Activated CD4-positive, alpha-beta T cell treated with anti-CD3 and anti-CD28 coated beads, Interleukin-2, amount 50 U/mL, for 1 hour (primary cell): ENCODE measurements at places on chromosomes 6 and 20.
A peak's percentile ranks its signal among the peaks of the same experiment; 100 is the strongest.

DNA sequence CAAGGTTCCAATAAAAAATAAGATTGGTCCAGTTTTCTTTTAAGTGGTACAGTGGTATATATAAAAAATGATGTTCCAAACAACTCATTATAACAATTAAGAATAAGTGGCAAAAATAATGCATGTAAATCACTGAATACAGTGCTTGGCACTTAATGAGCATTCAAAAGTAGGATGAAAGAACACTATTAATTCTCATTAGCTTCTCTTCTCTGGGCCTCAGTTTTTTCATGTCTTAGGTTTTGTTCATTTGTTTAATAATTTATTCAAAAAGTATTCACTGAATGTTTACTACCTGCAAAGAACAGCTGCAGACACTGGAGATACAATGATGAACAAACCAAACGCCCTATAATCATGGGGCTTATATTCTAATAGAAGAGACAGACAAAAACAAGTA is 21.1 kb downstream of the BCL2L1 start:
- no peak for DNase-seq

GRCh38 chr6:170345662-170346061 is 39.1 kb downstream of the FAM120B start:
- DNase-seq, result no peak

GRCh38 chr6:150271501-150272263 is 97.1 kb upstream of the IYD start:
- no peak for DNase-seq

DNA sequence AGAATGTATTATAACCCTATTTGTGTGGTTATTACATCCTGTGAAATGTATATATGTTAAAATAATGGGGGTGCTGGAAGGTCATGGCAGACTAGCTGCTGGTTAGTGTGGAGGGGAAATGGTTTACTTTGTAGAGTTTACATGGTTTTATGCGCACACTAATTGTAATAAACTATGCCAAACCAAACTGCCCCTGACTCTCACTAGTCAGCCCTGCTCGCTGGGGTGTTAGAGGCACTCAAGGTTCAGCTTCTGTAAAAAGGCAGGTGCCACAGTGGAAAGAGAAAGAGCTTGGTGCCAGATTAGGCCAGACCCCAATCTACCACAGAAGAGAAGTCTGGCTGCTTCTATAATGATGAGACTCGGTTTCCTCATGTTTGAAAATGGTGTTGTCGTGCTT is 52.7 kb downstream of the GOPC start:
- DNase-seq, result no peak

DNA sequence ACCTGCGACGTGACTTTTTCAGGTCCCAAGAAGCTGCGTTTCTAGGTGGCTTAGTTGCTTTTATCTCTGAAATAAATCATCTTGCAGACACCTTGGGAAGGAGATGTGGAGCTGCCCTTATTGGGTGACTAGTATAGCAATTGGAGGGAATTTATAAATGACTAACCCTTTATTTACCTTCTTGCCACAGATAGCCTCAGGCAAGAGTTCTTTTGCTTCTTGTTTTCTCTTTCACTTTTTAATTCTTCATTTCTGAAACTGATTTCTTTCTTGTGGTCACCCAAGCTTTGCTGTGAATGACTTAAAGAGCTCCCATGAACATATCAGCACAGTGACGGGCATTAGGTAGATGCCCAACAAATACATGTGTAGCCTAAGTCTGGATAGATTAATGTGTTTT is 3.0 kb downstream of the ADGRF4 start:
- no peak for DNase-seq

DNA sequence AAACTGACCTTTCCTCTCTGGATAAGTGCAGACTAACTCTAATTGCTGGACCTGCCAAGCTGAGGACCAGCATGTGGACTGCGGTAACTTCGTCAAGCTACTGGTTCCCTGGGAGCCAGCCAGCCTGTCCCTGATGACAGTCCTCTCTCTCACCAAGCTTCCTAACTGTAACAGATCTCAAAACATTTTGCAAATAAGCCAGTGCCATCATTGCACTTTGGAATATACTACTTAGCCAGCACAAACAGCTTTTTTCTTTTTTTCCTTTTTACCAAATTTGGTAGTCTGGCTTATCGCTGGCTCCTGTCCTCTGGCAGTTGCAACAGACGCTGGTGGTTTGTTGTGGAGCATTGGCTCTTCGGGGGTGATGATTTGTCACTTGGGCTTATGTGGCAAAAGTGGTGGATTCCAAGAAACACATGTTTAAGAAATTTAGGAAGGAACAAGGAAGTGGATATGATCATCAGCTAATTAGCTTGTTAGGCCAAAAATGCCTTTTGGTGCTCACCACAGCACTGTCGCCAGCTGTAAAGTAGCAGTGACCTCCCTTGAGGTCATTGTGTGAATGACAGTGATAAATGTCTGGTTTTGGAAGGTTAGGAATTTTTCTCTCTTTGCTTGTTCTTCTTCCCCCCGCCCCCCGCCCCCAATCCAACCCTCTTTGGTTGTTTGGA is 171.7 kb downstream of the CLIC5 start:
- no peak for DNase-seq

DNA sequence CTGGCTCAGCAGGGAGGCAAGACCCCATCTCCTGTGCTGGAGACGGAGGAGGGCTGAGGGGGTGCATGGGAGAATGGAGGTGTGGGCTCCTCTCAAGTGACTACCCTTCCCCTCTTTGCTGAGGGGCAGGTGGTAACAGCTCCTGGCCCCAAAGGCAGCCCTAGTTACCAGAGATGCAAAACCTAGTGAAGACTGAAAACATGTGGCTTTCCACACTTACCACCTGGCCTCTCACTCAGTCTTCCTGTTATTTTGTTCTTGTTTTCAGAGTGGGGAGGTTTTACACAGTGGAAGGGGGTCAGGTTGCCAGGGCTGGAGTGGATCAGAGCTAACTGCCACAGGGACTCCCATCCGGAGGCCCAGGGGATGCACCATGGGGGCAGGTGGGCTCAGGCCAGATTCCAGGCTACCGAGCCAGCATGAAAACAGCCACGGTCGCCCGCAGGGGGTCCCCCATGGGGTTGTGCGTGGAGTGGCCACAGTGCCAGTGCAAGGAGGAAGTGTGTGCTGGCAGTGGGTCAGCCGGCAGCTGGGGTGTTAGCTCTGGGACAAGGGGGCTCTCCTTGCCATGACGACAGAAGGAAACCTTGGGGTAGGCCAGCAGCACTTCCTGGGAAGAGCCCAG is 21.1 kb downstream of the MYT1 start:
- DNase-seq, result no peak

- DNase-seq, result no peak
These were observed 538 bp downstream of the FERMT1 start for GRCh38 chr20:6122111-6122872.

- no peak for DNase-seq
These were observed 55.8 kb downstream of the ERMARD start for GRCh38 chr6:169807229-169807628.

DNA sequence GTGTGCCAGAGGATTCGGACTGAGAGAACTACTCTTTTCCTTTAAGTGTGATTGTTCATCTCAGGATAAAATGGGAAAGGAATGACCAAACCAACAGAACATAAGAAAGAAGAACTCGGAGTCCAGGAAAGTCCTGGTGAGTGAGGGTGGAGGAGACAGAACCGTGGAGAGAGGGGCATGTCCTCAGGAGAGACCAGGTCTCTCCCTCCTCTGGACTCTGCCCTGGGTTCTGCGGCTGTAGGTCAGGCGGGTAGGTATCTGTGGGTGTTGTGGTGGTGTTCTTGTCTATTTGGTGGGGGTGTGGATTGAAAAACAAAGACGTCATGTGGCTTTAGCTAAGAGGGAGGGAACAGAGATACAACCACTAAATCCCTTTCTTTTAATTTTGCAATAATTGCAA is 29.1 kb upstream of the AGPAT4 start:
- DNase-seq, result no peak

GRCh38 chr6:68642977-68643376 is 7.9 kb downstream of the ADGRB3 start:
- no peak for DNase-seq

GRCh38 chr20:57847104-57847503 is 137.3 kb upstream of the PMEPA1 start:
- DNase-seq, result no peak

GRCh38 chr6:117605169-117605826 is 3.0 kb upstream of the GOPC start:
- DNase-seq, result peak; percentile 32

GRCh38 chr6:113464536-113464935 is 392.6 kb upstream of the MARCKS start:
- no peak for DNase-seq

- no peak for DNase-seq
These were observed 8.0 kb upstream of the UBE2J1 start for GRCh38 chr6:89360415-89360999.

- peak; percentile 45 for DNase-seq
These were observed 12.9 kb upstream of the ZNF343 start for GRCh38 chr20:2521369-2522305.

DNA sequence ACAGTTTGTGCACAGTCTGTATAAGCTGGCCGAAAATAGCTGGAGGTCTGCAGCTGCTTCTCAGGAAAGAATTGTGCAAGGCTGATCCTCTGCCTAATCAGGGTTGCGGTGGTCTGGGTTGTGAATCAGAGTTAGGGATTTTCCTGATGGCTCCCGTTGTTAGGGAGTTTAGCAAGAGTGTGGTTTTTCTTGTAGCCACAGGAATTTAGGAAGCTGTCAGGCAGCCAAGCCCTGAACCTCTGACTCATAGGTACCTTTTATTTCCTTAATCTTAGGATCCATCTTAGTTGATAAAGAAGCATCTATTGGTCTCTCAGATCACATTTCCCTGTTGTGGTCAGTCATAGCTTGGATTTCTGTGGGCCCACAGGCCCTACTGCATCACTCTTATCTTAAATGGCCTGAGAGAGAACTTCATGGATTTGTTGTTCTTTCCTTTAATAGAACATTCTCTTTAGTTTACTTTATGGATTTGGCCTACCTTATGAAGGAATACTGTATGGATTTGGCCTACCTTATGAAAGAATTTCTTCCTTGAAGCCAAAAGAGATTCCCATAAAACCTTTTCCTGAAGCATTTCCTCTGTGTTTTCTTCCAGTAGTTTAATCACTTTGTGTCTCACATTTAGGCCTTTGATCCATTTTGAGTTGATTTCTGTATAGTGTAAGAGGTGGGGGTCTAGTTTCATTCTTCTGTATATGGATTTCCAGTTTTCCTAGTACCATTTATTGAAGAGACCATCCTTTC is 10.3 kb downstream of the KIF25 start:
- DNase-seq, result no peak

DNA sequence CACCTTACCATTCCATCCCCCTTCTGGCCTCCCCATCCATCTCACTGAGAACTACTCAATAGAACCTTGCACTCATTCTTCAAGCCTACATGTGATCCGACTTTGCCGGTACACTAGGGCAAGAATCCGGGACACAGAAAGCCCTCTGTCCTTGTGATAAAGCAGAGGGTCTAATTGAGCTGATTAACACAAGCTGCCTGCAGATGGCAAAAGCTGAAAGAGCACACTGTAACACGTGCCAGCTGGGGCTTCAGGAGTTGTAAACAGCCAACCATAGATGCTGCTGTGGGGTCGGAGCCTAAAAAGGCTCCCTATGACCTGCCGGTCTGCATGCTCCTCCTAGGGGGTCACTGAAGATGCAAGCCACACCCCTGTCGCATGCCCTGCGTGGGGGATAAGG is 124.1 kb downstream of the RNF144B start:
- no peak for DNase-seq

GRCh38 chr6:52537001-52537753 is 39.7 kb downstream of the TRAM2 start:
- DNase-seq, result no peak
